ENCODE measurements at places on chromosomes 16 and 17.

DNA sequence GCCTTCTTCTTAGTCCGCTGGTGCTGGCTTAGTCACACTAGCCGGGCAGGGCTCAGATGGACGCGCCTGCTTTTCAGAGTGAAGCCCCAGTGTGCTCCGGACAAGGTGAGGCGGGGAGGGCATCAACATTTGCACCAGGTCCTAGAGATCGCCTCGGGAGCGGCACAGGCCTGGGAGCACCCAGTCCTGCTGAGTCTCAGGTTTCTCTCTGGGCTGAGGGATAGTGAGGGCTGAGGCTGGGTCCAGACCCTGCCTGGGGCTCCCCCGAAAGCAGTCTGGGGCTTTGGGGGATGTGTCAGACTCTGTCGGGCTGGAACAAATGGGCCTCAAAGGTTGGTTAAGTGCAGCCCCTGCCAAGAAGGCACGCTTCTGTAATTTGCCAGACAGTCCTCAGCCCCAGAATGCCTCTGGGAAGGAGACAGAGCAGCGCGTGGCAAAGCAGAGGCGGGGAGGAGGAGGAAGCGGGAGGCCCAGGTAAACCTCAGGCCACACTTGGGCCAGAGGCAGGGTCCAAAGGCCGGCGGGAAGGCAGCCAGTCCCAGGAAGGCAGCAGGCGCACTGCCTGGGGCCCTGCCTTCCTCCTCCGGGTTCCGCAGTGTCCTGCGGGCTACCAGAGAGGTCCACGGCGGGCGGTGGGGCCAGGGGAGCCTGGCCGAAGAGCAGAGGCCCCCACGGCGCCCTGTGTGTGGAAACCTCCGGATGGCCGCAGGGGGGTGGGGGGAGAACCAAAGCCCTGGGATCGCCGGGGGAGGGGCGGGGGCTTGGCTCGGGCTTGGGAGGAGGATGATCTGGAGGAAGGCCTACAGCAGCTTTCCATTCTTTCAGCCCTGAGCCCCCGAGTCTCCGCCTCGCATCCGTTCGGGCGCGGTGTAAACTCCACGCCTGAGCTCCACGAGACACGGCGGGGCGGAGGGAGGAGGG is 39.5 kb upstream of the ATP2A3 start:
- no peak for DNase-seq

DNA sequence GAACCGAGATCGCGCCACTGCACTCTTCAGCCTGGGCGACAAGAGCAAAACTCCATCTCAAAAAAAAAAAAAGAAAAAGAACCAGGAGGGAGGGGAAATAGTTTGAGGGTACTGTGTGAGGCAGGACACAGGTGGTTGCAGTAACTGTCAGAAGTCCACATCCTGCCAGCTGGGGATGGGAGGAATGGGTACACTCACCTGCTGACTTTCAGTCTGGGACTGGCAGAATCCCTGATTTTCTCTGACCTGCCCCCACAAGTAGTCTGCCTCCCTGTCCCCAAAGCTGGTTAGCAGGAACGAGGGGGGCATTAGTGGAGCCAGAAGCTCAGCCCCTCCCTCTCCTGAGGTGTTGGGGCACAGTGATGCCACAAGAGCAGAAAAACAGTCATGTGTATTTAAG is 7.1 kb upstream of the ARL5C start:
- no peak for DNase-seq

DNA sequence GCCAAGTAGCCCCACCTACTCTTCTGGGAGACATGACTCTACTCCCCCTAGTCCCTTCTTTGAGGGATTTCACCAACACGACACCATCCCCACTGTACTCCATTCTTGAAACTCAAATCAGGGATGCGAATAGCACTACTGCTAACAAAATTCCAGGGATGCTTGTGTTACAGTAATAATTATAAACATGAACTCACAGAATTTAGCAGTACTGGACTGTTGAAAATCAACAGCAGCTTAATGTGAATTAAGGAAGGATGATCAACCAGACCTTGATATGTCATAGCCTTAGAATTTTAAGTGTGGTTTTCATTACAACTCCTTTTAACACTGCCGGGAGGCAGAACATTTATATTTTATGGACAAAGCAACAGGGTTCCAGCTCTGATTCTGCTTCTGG is 37.9 kb downstream of the AMFR start:
- peak; percentile 76 for DNase-seq

- no peak for DNase-seq
These were observed 80.7 kb downstream of the USP32 start for GRCh38 chr17:60311186-60311585.

GRCh38 chr16:56702836-56703235 is 20.6 kb downstream of the MT1X start:
- DNase-seq: no peak

GRCh38 chr17:36742267-36743000 is 141.1 kb downstream of the MRM1 start:
- no peak for DNase-seq

- DNase-seq: no peak
These were observed 10.9 kb upstream of the TMEM98 start for GRCh38 chr17:32917081-32917480.

DNA sequence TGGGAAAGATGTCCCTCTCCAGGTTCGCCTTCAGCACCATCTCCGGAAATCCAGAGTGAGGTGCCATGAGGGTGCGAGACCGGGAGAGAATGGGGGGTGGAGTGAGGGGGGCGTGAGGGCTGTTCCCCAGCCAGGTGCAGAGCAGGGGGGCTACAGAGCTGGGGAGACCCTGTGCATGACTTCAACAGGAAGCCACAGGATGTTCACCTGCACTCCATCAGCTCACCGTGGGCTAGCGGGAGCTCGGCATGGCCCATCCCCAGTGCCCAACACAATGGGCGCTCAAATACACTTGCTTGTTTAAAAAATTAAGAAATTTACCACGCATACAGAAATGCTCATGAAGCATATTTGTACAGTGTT is 27.7 kb downstream of the TMEM235 start:
- no peak for DNase-seq

GRCh38 chr16:23145186-23145585 is 4.1 kb downstream of the USP31 start:
- DNase-seq: no peak

DNA sequence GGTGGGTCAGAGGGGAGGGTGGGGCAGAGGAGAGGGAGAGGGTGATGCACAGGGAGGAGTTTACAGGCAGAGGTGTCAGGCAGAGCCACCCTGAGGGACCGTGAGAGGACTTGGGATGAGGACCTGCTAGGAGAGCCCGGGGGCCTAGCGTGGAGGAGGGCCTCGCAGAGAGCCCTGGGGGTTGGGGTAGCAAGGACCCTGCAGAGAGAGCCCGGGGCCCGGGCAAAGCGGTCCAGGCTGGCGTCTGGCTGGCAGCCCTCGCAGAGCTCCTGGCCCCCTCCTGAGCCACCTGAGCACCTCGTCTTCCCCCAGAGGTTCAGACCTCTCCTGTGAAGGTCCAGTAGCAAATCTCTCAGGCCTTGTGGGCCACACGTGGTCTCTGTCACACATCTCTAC is 42.0 kb upstream of the ZNF469 start:
- DNase-seq: no peak

- no peak for DNase-seq
These were observed 41.9 kb upstream of the WSCD1 start for GRCh38 chr17:6028294-6028693.

DNA sequence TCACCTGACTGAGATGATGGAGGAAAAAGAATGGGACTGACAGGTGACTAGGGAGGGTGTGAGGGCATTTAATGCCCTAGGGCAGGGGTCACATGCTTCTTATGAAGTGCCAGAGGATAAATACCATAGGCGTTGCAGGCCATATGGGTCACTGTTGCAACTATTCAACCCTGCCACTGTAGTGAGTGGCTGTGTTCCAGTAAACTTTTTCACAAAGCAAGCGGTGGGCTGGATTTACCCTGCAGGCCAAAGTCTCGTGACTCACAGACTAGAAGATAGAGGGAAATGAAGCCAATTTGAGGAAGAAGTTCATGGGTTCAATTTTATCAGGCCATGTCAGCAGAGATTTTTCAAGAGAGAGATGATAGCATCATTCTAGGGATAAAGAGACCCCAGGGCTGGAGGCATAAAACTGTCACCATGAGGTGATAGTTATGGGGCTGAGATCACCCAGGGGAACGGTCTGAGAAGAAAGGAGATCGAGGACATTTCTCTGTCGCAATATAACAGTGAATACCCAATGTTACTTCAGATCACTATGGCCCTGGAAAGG is 8.6 kb downstream of the ARHGAP17 start:
- DNase-seq: peak; percentile 92

DNA sequence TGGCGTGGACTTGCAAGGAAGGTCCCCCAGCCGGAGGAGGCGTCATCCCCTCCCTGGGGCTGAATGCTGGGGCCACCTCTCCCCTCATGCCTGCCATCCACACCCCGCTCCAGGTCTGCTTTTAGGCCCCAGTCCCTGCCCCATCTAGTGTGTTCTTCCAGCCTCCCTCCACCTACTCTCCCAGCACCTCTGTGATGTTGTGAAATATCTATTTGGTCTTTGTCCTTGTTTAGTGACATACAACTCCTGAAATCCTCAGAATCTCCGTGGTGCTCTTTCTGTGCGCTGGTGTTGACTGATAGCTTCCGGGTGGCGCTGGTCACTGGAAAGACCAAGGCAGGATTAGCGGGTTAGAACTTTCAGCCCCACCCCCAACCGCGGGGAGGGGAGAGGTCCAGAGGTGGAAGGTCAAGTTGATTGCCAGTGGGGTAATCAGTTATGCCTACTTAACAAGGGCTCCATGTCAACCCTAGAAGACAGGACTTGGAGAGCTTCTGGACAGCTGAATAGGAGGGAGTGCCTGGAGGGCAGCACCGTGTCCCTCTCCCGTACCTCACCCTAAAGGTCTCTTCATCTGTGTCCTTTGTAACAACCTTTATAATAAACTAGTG is 10.1 kb downstream of the TBC1D24 start:
- no peak for DNase-seq

- peak; percentile 92 for DNase-seq
These were observed at the start of gene RAB34 for GRCh38 chr17:28717578-28718332. Gene RAB34, minus strand, starts transcription at chr17:28717868. Its CDS starts 602 bp downstream, at chr17:28717266.

DNA sequence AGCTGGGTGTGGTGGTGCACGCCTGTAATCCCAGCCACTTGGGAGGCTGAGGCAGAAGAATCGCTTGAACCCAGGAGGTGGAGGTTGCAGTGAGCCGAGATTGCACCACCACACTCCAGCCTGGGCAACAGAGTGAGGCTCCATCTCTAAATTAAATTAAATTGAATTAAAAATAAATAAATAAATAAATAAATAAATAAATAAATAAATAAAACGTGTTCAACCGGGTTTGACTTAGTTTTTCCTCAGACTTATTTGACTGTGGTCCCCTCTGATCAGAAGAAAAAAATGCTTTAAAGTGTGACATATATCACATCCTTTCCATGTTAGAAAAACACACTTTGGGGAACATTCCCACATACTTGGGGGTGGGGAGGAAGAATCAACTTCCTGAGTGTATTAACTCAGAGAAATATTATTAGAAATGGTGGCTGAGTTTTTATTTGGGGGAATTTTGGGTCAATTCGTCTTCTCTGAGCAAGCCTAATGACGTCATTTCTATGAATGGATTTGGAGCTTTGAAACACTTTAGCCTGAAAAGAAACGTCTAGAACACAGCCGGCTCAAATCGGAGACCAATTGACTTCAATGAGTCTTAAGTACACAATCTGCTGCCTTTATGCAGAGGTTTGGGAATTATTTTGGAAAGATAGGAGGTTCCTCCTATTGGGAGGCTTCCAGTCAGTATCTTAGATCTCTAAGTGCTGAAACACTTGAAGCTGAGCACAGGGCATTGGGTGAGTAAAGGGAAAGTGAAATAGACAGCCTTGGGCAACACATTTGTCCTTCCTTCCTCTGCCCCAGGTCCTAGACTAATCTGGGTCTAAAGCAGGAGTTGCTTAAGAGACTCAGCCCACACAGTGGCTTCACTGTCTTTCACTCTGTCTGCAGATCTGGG is 132.6 kb downstream of the PITPNC1 start:
- DNase-seq: peak; percentile 30

DNA sequence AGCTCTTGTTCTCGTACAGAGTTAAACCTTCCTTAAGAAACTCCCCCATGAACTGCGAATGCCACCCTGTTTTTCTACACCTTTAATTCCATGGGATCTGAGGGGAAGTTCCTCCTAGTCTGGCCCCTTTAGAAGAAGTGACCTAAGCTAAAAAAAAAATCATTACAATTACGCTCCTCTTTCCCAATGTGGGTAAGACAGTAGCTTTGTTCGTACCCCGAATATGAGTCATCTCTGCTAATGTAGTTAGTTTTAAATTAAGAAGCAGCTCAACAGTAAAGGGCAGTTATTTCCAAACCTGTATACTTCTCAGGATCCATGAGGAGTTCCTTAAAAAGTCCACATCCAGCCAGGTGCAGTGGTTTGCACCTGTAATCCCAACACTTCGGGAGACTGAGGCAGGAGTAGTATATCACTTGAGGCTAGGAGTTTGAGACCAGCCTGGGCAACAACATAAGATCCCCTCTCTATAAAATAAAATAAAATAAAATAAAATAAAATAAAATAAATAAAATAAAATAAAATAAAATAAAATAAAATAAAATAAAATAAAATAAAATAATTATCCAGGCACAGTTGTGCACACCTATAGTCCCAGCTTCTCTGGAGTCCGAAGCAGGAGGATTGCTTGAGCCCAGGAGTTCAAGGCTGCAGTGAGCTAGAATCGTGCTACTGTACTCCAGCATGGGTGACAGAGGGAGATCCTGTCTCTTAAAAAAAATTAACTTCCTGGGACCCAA is 26.1 kb downstream of the RCVRN start:
- DNase-seq: peak; percentile 63

DNA sequence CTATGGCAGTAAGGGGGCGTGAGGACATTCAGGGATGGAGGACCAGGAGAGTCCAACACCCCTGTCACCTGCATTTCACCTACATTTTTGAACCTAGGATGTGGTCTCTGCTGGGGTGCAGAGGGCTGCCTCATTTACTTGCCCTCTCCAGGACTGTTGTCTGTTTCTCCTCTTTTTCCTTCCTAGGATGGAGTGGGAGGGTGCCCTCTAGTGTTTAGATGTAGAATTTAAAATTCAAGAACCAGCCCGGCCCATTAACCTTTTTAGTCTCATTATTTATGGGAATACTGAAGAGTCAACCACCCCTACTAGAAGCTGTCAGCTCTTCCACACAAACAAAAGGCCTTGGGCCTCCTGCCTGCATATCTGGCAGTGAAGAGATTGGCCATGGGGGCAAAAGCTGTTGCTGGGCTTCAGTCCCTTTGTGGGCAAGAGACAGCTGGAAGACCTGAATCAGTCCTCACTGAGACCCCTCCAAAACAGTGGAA is 2.5 kb upstream of the STARD3 start:
- DNase-seq: peak; percentile 55

GRCh38 chr16:23071196-23072083 is 77.8 kb downstream of the USP31 start:
- peak; percentile 33 for DNase-seq

GRCh38 chr16:10923650-10924214 is 18.5 kb downstream of the DEXI start:
- no peak for DNase-seq

All from EH (cell line).